ENCODE measurements at places on chromosomes 2 and 18. TPM values are rescaled to one million over a fixed set of nuclear protein-coding genes. Genes with fewer than 3 reads are reported as not detected.

Gene HRH4
- 0.18 TPM for total RNA-seq

Gene DLGAP1
- not detected for total RNA-seq

Gene NCKAP5
- total RNA-seq, result not detected

Gene PUM2
- 99.3 TPM for total RNA-seq

Gene DGUOK
- 78.7 TPM for total RNA-seq

Gene DTNA
- total RNA-seq, result not detected

Gene MYL1
- not detected for total RNA-seq

Gene IL1RL2
- 1.2 TPM for total RNA-seq

Gene MARCHF4
- 7.7 TPM for total RNA-seq

Gene SH2D6
- total RNA-seq, result 2.3 TPM

Gene ITGA4
- 0.15 TPM for total RNA-seq

Gene VWC2L
- total RNA-seq, result not detected

Gene AQP12A
- total RNA-seq, result not detected

Gene APCDD1
- not detected for total RNA-seq

Gene TUBA4B
- not detected for total RNA-seq

Gene CASP10
- 16.9 TPM for total RNA-seq

Gene REG1B
- not detected for total RNA-seq

Gene ALPP
- total RNA-seq, result 47.5 TPM

Gene KCNE4
- not detected for total RNA-seq

Gene CCDC88A
- total RNA-seq, result 12.3 TPM

Gene EMILIN2
- total RNA-seq, result 0.07 TPM

Gene ZC3H15
- 35.2 TPM for total RNA-seq

Gene C2orf78
- not detected for total RNA-seq

Gene SERPINB10
- not detected for total RNA-seq

Gene KIF5C
- total RNA-seq, result 0.23 TPM

Gene CD226
- total RNA-seq, result 0.13 TPM

Gene HOXD3
- not detected for total RNA-seq

Gene HOXD8
- 0.39 TPM for total RNA-seq

Gene UGT1A5
- 91.2 TPM for total RNA-seq

Gene IL1B
- 1.4 TPM for total RNA-seq

Gene PPP1R1C
- 27.5 TPM for total RNA-seq

Gene SPR
- total RNA-seq, result 33.6 TPM

Gene CD302
- total RNA-seq, result 1.5 TPM

Gene EPHA4
- total RNA-seq, result 21.3 TPM

Gene RPRM
- 2.1 TPM for total RNA-seq

Gene KANSL1L
- 8.6 TPM for total RNA-seq

Gene LTBP1
- 10.3 TPM for total RNA-seq

Gene SLC5A7
- not detected for total RNA-seq

Gene RBFA
- total RNA-seq, result 22.4 TPM

Gene CRYBA2
- not detected for total RNA-seq

Gene NEDD4L
- total RNA-seq, result 57.4 TPM

Gene POLE4
- total RNA-seq, result 74.4 TPM

Gene FER1L5
- total RNA-seq, result 0.09 TPM

Gene CYP26B1
- total RNA-seq, result 0.55 TPM

Gene SLC8A1
- 13.5 TPM for total RNA-seq

Gene GATA6
- total RNA-seq, result 12.3 TPM

Gene APOB
- not detected for total RNA-seq

Gene PIKFYVE
- total RNA-seq, result 11.7 TPM

Gene CNDP1
- total RNA-seq, result not detected

Gene CYP27C1
- total RNA-seq, result 0.94 TPM

Gene MOCOS
- 30.4 TPM for total RNA-seq

Gene STRN
- 37.6 TPM for total RNA-seq

Gene DSC1
- total RNA-seq, result 0.09 TPM

Gene AQP12B
- not detected for total RNA-seq

Gene SYT4
- total RNA-seq, result not detected

Gene DPP10
- total RNA-seq, result not detected

Gene PLGLB2
- 1.9 TPM for total RNA-seq

Gene FAHD2A
- 23.0 TPM for total RNA-seq

All from PC-9 (cell line).